Stimulated activated CD4-positive, alpha-beta T cell treated with anti-CD3 and anti-CD28 coated beads, Interleukin-1b, Interleukin-23, amount 100 ng/mL, for 4 hours (primary cell): ENCODE measurements at places on chromosomes 5 and 9.

DNA sequence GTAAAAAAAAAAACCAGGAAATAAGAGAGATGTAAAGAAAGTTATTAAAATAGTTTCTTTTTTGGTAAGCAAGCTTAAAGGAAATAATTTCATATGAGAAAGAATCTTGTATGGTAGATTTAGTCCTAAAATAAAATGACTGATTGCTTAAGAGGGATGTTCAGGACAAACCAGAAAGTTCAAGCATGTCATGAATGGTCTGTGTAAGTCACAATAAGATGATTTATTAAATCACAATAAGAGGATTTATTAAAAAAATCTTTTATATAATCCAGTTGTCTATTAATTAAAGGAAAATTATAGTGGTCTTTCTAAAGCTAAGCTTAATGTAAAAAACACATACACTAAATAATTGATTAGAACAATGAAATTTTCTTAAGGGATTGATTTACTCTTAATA lies 91.8 kb upstream of the OR13F1 start:
- DNase-seq, result no peak

DNA sequence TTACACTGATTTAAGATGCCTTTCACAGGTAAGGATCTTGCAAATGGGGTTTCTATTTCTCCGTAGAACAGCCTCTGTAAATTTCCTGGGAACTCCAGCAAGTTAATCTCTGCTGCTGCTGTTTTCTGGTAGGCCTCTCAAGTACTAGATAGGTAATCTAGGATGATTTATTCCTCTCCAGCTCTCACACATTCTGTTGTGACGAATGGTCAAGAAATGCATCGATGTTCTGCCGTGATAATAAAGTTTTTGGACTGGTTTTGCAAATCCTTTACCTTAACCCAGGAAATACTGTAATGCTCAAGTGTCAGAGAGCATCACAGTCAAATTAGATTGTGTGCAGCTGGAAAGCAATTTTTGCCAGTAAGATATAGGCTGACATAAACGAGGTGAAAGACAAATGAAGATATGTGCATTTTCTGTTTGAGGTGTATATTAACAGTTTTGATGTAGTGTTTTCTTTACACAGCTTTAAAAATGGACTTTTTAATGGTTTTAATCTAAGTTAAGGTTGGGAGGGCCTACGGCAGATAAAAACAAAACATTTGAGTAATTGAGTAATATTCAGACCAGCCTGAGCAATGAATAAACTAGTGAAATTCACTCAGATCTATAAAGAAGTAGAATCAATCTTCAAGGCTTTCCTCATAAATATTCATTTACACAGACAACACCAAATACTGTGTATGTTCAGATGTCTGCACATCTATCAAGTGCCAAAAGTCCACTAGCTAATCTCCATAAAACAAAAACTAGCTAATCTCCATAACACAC lies 300.6 kb upstream of the EDIL3 start:
- no peak for DNase-seq

- DNase-seq, result no peak
Measured at GRCh38 chr9:126488310-126488709, 125.4 kb upstream of the LMX1B start.

GRCh38 chr5:173318881-173319620 lies 9.2 kb downstream of the STC2 start:
- no peak for DNase-seq

DNA sequence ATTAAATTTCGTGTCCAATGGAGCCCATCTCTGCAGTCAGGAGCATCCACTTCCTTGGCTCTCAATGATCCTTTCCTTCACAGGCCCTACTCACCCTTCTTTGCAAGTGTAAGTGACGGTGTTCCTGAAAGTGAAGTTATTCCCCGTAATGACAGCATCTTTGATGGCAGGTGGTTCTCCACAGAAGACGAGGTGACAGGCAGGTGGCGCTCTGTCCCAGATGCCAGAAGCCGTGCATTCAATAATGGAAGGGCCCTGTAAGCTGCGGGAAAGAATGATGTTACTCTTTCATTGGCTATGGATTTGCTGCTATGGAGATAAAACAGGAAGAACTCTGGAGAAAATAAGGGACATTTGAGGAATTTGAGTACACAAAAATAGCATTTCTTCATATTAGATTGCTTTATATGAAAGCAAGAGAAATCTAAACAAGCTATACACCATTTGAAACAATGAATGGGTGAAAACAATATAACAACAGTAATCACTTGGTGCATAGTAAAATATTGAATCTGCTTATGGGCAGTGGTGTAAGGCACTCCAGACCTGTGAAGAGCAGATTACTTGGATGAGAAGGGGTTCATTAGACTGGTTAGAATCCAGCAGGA lies 89.9 kb upstream of the TXNDC8 start:
- DNase-seq, result no peak

DNA sequence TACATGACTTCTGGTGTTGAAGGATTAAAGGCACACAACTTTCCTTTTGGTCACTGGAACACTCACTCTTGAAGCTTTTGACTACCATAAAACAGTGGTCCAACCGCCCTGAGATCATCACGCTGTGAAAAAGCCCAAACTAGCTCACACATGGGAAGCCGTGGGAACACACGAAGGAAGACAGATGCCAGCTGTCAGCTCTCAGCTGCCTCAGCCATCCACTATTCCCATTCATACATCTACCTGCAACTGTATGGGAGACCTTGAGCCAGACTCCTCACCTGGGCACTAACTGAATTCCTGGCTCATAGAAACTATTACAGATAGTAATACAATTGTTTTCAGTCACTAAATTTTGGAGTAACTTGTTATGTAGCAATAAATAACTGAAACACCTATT lies 246.1 kb downstream of the MSX2 start:
- DNase-seq, result no peak

GRCh38 chr5:74149395-74149794 lies 491.1 kb downstream of the ENC1 start:
- DNase-seq, result no peak

GRCh38 chr5:127324756-127325155 lies 34.2 kb downstream of the MEGF10 start:
- no peak for DNase-seq
